CD4-positive, alpha-beta T cell treated with Interleukin-10 for 1 hour (primary cell): ENCODE measurements at places on chromosomes 1 and 21.
A peak's percentile ranks its signal among the peaks of the same experiment; 100 is the strongest.

DNA sequence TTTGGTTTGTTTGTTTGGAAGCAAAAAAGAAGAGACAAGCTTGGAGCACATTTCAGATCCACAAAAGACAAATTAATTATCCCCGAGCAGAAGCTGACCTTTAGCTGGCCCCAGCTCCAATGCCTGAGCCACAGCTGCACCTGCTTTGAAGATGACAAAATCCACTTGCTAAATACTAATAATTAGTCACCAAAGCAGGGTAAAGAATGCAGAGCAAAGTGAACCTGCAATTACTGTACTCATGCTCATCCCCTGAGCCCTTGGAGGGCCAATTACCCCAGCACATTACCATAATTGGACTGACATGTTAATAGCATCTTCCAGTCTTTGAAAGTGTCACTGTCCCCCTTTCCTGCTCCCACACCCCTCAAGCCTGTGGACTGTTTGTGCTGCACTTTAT, 38.2 kb upstream of the KCND3 start:
- no peak for DNase-seq

- no peak for DNase-seq
These were observed 1.5 kb downstream of the KIRREL1 start for GRCh38 chr1:157994704-157995582.

DNA sequence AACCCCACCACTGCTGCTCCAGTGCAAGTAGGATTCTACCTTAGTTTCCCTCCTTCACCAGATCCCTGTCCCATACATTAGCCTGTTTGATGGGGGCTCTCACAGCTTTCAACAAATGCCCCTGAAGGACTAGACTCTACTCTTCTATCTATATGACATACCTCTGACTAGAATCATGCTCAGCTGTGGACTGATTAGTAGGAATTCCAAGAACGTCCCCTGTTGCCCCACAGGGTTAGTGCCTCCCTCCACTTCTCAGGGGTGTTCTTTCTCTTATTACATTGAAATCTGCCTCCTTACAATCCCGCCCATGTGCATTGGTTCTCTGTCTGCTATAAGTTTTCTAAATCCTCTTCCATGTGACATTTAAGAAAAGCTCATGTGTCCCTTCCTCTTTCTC, 375.9 kb upstream of the DUSP10 start:
- no peak for DNase-seq

GRCh38 chr1:61213245-61214011, 131.1 kb downstream of the NFIA start:
- no peak for DNase-seq

DNA sequence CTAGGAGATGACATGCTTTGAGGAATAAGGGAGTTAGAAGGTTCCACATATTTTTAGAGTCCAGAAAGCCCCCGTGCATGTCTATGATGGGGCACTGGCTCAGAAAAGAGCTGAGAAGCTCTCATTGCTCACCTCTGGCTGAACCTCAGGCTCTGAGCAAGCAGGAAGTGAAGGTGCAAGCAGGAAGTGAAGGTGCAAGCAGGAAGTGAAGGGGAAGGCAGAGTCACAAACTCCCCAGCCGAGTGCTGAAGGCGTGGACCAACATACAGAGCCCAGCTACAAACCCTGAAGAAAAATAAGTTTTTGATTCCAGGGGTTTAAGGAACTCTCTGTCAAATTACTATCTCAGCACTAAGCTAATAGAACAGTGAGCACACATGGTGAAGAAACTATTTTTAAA, 7.0 kb downstream of the KRTAP10-8 start:
- DNase-seq, result peak; percentile 76

GRCh38 chr1:205244384-205244783, 16.6 kb downstream of the TMCC2 start:
- DNase-seq, result no peak

DNA sequence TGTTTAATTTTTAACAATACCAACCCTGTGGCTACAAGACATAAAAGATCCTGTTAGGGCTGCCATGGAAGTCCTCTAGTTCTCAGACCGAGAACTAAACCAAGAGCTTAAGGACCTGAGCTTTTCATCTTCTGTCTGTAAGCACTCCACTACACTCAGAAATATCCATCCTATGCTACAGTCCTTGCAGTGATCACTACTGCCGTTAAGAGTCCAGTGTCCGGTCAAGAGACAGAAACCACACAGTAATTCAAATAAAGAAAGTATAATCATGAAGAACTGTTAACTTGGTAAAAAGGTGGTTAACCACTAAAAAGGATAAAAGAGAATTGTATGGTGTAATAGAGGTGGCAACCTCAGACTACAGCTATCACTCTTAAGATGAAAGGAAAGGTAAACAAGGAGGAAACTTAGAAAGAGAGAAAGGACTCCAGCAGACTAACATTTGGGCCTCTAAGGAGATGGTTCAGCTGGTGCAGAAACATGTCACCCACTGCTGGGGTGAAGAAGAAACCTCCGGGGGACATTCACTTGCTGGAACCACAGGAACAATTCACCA, 22.1 kb upstream of the PRDX6 start:
- no peak for DNase-seq

DNA sequence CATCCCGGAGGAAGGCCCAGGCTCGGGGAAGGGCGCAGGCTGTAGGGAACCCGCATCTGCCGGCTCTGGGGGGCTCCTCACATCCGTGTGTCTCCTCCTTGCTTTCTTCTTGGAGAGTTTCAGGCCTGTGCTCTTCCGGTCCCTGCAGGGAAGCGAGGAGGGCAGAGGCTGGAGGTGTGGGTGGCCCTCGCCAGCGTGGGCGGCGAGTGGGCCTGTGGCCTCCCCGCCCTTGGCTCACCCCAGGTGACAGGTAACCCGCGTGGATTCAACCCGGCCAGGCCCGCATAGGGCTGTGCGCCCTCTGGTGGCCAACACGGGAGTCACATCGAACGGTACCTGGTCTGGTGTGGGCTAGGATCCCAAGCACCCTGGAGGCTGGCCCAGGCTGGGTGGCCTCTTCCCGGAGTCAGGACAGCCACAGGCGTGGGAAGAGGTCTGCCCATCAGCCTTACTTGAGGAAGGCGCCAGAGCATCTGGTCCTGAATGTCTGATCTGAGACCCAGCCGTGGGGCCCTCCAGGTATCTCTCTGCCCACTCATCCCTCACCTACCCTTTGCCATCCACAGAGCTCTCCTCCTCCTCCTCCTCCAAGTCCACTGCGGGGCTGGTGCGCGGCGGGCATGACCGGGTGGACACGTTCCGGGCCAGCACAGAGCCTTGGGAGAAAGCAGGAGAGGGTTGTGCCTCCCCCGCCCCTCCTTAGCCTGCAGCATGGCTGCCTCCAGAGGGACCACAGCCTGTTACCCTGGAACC, 9.6 kb upstream of the TNFRSF25 start:
- peak; percentile 85 for DNase-seq

DNA sequence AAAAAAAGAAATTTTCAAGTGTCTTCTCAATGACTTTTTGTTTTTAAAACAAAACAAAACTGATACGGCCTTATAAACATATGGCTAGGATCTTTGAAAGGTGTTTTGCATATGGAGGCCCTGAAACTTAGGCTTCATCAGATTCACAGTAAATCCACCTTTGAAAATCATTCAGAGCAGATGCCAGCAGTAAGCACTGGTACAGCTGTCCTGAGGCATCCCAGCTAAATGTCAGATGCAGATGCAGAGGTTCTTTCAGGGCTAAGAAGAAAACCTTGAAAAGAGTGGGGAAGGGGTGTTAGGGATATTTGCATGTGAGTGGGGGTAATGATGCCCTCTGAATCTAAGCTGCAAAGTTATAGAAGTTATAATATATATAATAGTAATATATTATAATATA, 56.2 kb upstream of the GNG12 start:
- no peak for DNase-seq

DNA sequence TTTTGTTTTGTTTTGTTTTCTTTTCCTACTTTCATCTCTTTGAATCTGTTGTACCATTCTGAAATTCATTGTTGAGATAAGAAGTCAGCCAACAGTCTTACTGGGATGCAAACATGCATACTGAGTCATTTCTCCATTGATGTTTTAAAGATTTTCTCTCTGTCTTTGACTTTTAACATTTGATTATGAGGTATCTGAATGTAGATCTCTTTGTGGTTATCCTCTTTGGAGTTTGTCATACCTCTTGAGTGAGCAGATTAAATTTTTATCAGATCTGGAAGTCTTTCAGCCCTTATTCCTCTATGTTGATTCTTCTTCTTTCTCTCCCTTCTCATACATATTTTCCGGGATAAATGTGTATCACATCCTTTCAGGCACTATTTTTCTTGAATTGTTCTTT, 406.9 kb upstream of the NCAM2 start:
- no peak for DNase-seq

GRCh38 chr1:240019524-240019923, 72.2 kb upstream of the FMN2 start:
- no peak for DNase-seq

DNA sequence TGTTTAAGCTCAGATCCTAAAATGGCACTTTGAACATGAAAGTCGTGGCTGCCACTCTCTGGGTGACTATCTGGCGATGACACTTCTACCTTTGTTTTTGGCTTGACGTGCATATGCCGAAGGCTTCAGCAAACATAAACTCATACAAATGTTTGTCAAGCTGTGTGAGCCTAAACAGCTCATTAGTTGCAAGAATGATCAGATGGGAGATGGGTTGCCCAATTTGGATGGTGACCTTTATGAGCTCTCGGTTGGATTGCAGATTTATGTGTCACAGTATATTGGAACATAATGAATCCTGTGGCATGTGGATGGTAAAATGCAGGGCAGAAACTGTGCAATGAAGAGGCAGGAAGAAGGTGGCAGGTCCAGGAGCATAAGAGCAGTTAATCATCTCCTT, 229.3 kb downstream of the DISC1 start:
- DNase-seq, result no peak

DNA sequence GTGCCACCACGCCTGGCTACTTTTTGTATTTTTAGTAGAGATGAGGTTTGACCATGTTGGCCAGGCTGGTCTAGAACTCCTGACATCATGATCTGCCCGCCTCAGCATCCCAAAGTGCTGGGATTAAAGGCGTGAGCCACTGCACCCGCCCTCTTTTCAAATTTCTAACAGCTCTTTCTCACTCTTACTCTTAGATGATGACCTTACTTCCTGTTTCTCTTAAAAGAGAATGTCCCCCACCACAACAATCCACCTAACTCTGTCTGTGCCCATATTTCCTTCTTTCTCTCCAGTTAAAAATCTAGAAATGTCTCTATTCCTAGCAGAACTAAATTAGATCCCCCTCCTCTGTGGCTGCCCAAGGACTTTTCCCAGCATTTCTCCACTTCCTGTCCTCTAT, 46.6 kb upstream of the RGS2 start:
- DNase-seq, result no peak

GRCh38 chr21:44972821-44973220, 33.0 kb downstream of the SLX9 start:
- DNase-seq, result no peak
